Thymus (tissue), 14 donors: ENCODE measurements at places on chromosomes 12 and 14. TPM values are rescaled to one million over a fixed set of nuclear protein-coding genes. Genes with fewer than 3 reads are reported as not detected.

Gene GLIPR1L1
- not detected for total RNA-seq

Gene AGAP2
- 14.4 TPM for total RNA-seq

DNA sequence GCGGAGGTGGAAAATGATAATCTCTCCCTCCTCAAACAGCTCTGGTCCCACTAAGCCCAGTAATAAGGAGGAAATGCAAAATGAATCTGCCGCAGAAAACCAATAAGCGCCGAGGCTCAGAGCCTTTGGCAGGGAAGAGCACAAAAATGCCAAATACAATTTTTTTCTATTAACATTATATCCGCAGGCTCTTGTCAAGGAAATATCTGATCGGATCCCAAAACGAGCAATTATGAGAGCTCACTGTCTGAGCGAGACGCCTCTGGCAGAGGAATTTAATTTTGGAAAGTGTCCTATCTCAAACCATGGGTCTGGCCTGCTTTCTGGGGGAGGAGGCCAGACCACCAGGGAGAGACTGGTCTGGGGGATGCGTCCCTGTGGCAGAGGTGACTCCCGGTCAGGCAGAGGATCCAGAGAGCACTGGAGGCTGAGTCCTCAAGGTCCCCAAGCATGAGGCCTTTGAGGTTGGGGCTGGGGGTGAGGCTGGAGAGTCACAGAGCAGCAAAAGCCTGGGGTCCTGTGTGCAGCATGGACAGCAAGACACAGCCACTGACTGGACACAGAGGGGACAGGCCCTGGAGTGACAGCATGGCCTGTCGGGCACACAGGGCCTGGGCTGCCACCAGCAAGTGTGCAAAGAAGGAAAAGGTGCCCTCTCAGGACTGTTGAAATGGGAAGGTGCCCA is 342.8 kb upstream of the SFSWAP start:
- no peak for DNase-seq

DNA sequence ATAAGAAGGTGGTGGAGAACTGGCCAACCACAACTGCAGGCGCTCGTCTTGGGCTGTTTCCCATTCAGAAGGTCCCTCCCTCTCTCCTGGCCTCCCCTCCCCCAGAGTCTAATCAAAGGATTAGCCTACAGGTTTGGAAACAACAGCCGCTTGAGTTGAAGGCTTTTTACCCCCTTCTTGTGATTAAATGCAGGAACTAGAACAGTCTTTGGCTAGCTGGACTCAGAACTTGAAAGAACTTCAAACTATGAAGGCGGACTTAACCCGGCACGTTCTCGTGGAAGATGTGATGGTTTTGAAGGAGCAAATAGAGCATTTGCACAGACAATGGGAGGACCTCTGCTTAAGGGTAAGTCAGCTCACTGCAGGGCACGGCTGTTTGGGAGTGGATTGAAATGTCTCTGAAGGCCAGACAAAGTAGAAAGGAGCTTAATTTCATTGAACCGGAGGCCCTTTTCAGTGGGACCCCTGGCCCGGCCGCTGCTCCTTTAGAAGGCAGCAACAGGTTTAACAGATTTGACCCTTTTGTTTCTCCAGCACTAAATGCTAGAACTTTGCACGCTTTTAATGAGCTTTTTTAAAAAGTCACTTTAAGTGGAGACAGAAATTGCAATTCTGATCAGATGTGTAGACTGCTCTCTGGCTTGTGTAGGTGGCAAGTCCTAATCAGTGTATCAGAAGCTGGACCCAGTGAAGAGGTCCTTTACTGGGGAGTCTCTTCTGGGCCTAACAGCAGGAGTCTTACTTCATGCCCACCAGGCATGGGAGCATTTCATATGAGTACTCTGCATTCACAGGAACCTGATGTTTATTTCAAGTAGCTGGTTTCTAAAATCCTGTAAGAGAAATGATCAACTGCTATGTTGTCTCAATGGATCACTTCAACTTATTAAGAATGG is 107.7 kb downstream of the ESR2 start:
- no peak for DNase-seq

DNA sequence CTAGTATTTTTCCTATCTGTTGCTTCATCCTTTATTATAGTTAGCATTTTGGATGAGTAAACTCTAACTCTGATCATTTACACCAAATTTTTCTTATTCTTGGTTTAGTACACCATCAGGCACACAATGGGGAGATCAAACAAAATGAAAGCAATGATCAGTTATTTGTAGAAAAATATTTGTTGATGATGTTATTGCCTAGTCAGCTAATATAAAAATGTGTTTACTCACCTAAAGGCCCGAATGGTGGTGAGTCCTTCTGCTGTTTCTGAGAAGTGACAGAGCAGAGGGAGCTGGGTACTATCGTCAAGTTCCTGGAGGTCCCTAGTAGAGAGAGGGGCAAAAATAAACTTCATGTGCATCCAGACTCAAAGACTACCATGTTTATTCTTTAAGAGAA is 63.3 kb upstream of the KCNJ8 start:
- no peak for DNase-seq

GRCh38 chr12:97275728-97276590 is 186.6 kb upstream of the RMST start:
- no peak for DNase-seq

- DNase-seq: no peak
Measured at GRCh38 chr12:60279221-60279620, 683.4 kb downstream of the SLC16A7 start.

DNA sequence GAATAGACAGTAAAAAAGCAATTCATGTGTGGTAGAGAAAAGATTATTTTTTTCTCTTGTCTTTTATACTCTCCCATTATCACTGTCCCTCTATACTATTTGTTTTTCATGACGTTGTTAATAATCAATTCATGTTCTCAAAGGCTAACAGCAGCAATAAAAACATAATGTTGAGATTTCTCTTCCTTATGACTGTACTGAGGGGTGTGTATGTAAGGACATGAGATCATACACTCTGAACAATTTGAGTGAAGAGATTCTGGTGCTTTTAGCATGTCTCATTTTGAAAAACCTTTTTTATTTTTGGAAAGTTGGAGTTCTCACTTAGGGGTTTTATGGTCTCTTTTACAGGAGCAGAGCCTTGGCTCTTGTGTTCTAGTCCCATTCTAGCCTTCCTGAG is 3.8 kb upstream of the TSPAN8 start:
- DNase-seq: no peak

- no peak for DNase-seq
Measured at GRCh38 chr14:80618751-80619329, 322.7 kb downstream of the CEP128 start.
